ENCODE measurements at places on chromosomes 2 and 18.

GRCh38 chr2:216562696-216563435, 64.2 kb downstream of the RPL37A start:
- no peak for DNase-seq

DNA sequence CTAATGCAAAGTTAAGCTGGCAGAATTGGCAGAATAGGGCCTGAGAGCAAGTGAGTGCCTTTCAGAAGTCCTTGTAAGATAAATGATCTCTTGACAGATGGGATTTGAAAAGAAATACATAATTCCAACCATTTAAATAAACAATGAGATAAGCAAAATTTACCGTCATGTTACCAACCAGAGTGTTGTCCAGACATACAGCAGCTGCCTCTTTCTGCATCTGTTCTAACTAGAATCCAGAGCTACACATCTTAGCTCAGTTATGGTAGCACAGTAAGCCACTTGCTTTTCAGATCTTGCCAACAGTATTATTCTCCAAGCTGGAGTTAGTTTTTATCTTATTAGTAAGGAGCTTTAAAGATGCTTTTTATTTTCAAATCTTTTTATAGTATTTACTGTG, 179.6 kb downstream of the BARD1 start:
- no peak for DNase-seq

DNA sequence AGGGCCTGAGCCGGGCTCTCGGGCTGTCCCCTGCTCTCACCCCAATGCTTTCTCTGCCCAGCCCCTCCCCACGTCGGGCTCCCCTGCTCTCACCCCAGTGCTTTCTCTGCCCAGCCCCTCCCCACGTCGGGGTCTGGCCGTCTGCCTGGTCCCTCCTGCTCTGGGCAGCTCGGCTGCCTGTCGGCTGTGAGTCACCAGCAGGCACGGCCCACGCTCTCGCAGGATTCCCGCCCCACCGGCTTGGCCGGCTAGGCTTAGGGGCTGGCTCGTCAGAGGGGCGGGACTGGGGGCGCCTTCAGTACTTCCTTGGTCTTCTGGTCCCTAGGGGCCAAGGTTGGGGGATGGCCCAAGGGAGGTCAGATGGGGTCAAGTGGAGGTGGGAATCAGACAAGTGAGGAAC, 3.3 kb downstream of the BOK start:
- DNase-seq: no peak

DNA sequence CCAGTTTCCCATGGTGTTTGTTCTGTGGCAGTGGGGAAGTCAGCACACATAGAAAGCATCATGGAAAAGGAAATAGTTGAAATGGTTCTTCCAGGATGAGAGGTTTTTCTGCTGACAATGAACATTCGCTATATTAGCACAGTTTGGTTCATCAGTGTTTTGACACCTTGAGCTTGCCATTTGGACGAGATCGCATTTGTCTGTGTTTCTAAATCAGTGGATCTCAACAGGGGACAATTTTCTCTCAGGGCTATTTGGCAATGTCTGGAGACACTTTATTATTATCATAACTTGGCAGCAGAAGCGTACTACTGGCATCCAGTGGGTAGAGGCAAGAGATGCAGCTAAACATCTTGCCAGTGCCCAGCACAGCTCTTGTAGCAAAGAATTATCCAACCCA, 74.6 kb downstream of the CD8B2 start:
- DNase-seq: no peak

GRCh38 chr2:204483608-204484081, 61.6 kb upstream of the PARD3B start:
- no peak for DNase-seq

GRCh38 chr2:26757873-26758789, 6.0 kb upstream of the SLC35F6 start:
- peak; percentile 57 for DNase-seq

DNA sequence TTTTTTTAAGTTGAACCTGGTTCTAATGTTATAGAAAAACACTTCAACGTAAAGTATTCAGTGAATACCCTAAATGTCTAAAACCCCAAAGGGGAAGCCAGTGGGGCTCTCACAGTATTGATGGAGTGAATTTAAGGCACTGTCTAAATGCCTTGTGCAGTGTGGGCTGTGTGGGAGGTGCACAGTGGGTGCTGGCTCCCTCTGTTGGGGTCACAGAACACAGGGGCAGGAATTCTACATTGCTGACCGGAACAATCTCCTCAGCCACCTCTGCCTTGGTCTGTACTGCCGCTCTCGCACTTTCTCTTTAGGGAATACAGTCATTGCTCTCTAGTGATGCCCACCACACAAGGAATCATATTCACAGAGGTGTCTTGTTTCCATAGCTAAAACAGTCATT, 45.4 kb downstream of the SPRED2 start:
- DNase-seq: no peak

- DNase-seq: no peak
Measured at GRCh38 chr2:12244070-12244469, 472.7 kb upstream of the TRIB2 start.
